Activated CD4-positive, CD25-positive, alpha-beta regulatory T cell treated with anti-CD3 and anti-CD28 coated beads, Interleukin-2, amount 50 U/mL, for 24 hours (primary cell): ENCODE measurements at places on chromosomes 2 and 18.
A peak's percentile ranks its signal among the peaks of the same experiment; 100 is the strongest.

DNA sequence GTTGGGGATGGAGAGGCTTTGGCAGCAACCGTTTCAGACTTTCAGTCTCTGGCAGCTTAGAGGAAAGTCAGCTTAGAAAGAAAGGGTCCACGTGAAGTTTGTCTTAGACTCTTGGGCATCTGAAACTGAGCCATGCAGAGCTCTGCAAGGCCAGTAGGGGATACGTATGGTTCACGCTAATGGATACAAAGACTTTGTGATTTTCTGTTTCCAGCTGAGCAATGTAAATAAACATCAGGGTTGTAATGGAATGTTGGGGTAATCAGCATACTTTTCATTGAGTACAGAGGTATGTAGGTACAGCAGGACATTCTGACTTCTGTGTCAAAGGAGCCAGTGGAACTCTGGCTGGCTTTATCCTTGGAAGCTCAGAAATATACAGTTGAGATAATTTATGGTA, 31.0 kb downstream of the RALB start:
- ATAC-seq = no peak

GRCh38 chr18:75727456-75727855, 300.0 kb upstream of the SMIM21 start:
- ATAC-seq = no peak

DNA sequence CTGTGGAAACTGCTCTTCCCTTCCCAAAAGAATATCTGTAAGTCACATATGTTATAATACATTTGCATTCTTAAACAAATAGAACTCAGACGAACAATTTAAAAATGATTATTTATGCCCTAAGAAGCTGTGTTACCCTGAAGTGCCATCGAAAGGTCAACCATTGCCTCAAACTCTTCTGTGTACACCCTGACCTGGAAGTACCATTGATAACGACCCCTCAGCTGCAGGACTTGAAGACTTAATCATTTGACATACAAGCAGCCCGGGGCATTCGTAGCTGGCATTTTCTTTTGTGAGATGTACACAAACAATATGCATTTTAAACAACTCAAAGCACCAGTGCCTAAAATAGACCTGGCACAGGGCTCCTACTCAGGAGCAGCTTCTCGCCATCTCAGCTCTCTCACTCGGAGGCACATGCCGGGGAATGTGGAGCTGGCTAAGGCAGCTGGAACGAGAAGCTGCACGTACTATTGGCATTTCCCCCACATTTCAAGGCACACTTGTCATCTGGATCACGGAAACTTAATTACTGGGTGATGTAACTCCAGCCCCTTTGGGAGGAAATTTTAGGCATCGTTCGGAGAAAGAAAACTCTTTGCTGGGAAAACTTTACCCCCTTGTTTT, 170.0 kb upstream of the GALNT5 start:
- ATAC-seq = no peak

GRCh38 chr2:218329826-218330593, 26.6 kb upstream of the CATIP start:
- peak; percentile 24 for ATAC-seq

- ATAC-seq = no peak
Measured at GRCh38 chr2:25539136-25539535, 134.2 kb downstream of the DTNB start.

DNA sequence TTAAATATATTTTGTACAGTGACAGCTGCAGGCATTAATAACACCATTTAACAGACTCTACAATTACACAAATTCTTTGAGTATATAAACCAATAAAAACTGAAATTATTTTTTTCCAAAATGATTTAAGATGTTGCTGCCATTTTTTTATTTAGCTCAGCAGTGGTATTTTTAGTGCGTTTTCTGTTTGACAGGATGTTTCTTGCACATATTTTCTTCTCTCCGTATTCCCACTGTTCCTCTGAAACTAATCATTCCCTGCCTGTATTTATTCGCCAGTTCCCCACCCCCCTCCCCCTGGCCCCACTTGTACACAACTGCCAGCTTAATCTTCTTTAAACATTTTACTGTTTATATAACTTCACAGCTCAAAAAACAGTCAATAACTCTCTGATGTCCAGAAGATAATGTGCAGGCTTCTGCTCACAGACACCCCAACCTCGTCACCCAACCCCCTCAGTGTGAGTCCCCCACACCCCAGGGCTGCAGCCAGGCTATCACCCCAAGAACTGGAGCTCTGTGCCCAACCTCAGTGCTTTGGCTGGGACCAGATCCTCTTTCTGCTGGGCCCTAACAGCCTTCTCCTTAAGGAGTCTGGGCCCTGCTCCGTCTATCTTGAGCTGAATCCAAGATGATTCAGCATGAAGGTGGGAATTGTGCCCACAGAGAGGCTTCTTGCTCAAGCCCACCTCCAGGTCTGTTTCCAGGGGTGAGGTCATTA, 41.6 kb upstream of the MAP4K4 start:
- no peak for ATAC-seq

GRCh38 chr2:7077660-7078267, 160.6 kb downstream of the RNF144A start:
- ATAC-seq = no peak

DNA sequence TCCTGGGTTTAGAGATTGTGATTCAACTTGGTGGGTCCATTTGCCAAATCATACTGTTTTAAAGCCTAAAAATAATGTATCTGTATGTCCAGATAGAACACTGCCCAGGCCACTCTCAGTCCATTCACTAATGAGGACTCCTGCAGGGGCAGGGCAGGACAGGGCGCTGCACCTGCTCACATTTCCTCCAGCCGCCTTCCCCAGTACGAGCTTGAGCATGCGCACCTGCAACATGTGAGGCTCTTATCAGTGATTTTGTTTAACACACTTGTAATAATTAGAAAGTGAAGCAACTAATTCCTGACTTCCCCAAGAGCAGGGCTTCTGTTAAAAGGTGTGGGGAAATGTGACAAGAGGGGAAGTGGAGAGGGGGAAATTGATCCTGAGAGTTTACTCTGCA, 89.7 kb downstream of the AFF3 start:
- ATAC-seq = no peak

DNA sequence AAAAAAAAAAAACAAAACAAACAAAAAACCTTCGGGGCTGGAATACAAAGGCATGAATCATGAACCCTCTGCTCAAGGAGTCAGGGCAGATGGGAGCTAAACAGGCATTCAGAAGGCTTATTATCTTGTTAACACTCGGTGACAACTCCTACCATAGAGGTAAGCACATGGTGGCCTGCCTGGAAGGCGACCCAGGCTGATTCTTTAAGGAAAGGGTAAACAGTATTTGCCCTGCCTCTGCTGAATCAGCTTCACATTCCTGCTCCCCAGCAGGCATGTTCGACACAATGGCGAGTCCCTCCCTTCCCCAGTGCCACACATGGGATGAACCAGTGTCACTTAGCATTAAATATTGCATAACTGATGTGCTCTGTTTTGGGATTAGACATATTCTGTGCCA, 191.9 kb downstream of the ARL4C start:
- no peak for ATAC-seq

- no peak for ATAC-seq
Measured at GRCh38 chr2:146540271-146540932, 1304.4 kb upstream of the ACVR2A start.

GRCh38 chr2:194445226-194445625, 1211.8 kb upstream of the SLC39A10 start:
- ATAC-seq = no peak

GRCh38 chr2:99238599-99238998, 16.9 kb downstream of the LYG2 start:
- ATAC-seq = no peak

DNA sequence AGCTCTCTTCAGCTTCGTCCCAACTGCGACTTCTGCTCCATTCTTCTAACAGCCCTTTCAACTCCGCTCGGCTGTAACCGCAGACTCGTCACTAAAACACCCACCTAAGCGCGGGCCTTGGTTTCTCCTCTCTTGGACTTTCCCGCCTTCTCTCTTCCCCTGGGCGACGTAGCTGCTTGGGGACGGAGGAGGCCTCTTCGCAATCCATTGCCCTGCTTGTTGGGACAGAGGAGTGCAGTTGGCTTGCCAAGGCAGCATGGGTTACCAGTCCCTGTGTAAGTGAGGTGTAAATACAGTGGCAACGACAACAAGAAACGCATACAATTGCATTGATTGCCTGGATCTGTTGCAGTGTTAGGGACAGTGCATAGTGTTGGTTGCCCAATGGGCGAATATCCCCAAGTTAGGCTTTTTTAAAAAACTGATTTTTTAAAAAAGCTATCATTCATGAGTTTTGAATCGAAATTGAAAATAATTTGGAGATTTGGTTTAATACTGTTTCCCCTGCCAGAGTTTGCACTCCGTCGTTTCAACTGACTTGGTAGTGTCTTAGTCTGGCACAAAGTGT, 484 bp upstream of the DARS1 start:
- ATAC-seq = peak; percentile 55

GRCh38 chr2:165833156-165833555, 39.1 kb upstream of the GALNT3 start:
- no peak for ATAC-seq

DNA sequence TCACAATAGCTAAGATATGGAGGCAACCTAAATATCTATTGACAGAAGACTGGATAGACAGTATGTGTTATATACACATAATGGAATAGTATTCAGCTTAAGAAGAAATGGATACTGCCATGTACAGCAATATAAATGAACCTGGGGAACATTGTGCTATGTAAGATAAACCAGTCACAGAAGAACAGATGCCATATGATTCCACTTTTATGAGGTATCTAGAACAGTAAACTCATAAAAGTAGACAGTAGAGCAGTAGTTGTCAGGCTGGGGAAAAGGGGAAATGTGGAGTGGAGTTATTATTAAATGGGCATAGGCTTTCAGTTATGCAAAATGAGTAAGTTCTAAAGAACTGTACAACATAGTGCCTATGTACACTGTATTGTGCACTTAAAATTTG, 1055.7 kb upstream of the TMEFF2 start:
- ATAC-seq = no peak

GRCh38 chr2:143686585-143687164, 557.5 kb downstream of the ARHGAP15 start:
- no peak for ATAC-seq

DNA sequence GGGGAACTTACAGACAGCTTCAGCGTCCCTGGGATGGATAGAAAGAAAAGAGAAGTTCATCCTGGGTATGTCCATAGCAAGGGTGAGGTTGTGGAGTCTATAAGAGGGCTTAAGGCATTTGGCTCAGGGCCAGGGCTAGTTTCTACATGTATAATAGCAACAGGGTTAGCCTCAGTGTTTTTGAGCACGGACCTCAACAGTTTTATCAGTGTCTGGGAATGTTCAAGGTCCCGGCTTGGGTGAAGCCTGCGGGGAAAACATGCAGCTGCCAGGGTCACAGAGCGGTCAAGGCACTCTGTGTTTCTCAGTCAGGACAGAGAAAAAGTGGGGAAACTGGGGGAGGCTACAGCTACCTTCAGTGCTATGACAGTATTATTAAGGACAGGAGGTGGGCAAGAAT, 427.7 kb upstream of the HS6ST1 start:
- ATAC-seq = no peak

GRCh38 chr18:11147371-11147951, 1.9 kb downstream of the PIEZO2 start:
- ATAC-seq = no peak

GRCh38 chr2:215847718-215848117, 165.6 kb downstream of the MREG start:
- ATAC-seq = no peak

- no peak for ATAC-seq
Measured at GRCh38 chr2:136444323-136444722, 321.0 kb upstream of the THSD7B start.

DNA sequence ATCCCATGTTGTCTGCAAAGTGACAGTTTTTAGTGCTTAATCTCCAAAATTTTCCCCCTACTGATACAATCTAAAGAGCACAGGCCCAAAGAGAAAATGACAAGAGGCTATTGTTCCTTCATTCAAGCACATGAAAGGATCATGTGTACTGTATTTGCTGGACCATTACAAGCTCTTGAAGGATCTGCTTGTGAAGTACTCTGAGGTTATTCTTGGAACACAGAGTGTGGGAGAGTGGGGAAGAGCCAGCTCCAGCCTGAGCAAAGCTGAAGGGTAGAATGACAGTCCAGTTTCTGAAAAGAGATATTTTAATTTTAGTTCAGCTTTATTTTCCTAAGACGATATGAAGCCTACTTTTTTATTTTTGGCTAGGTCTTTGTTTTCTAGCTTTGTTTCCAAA, 112.2 kb downstream of the GALNT3 start:
- ATAC-seq = no peak

GRCh38 chr2:42492691-42493467, 903 bp downstream of the KCNG3 start:
- no peak for ATAC-seq

DNA sequence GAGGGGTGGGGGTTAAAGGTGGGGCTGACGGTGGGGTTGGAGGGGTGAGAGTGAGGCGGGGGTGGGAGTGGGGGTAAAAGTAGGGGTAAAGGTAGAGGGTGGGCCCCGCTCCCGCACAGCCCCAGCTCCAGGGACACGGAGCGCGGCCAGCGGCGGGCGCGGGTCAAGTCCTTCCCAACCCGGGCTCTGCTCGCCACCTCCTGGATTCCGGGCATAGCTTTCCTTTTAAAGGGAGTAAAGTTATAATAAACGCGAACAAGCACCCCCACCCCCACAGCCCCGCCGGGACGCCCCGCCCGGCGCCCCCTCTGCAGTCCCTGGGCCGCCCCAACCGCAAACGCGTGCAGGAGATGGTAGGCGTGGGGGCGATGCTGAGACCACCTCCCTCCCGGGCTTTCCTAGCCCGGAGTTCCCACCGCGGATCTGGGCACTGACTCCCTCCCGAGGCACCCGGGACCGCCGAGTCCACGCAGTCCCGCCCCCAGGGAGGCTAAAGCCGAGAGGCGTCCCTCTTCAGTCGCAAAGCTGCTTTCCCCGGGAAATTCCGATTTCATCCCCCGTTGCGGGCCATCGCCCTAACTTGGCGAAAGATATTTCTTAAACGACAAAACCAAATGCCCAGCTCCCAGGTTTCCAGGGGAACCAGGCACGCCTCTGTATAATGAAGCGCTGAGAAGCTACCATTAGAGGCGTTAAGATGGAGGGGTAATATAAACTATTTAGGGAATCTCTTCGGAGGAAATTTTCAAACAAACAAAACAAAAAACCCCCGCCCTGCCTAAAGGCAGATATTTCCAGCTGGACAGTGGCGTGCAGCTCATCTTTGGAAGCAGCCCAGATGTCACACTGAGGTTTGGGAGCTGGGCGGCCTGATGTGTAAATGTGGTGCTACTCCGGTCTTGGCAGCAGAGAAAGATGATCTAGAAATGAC, at the start of gene LIMS2:
Gene LIMS2, minus strand, starts transcription at position 200 of the 931 bp plus-strand sequence. CDS start 506 bp downstream, outside the sequence.
- no peak for ATAC-seq

GRCh38 chr2:132747046-132747445, 77.0 kb upstream of the LYPD1 start:
- no peak for ATAC-seq

GRCh38 chr2:198767694-198768093, 690.0 kb downstream of the SATB2 start:
- no peak for ATAC-seq
